ENCODE measurements at places on chromosomes 7 and 10. TPM values are rescaled to one million over a fixed set of nuclear protein-coding genes. Genes with fewer than 3 reads are reported as not detected.

NME8 gene
- total RNA-seq = not detected

PAPOLB gene
- not detected for total RNA-seq

GRCh38 chr10:94608559-94608958, 63.0 kb downstream of the HELLS start:
- DNase-seq = no peak

GRCh38 chr7:10015687-10016086, 958.0 kb upstream of the PHF14 start:
- no peak for DNase-seq

DNA sequence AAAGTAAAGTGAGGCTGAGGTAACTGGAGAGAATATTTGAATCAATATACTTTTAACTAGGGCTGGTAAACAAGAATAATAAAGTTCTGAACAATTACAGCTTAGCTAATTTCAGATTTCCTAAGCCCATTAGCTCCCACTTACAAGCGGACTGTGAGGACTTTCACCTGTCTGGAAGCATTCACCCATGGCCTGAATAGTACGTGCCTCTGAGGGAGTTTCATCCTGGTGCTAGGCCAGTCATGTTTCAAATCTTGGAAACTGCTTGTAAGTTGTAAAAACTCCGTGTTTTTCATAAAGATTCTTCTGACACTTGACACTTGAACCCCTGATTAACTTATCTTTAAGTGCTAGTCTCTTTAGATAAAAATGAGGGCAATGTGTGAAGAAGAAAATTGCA, 975.2 kb upstream of the GHITM start:
- DNase-seq = no peak

GRCh38 chr10:6363511-6363910, 160.8 kb downstream of the PFKFB3 start:
- DNase-seq = no peak
